ENCODE measurements at places on chromosomes 12 and 14.

- no peak for DNase-seq
- no peak overlapping the region for H3K27ac ChIP-seq
- H3K27me3 ChIP-seq = peaks cover 22% of the 10 kb centered on the region
- H3K4me1 ChIP-seq = no peaks in the 10 kb centered on the region
- no peaks in the 10 kb centered on the region for H3K36me3 ChIP-seq
Measured at GRCh38 chr12:101238800-101239329, 28.8 kb upstream of the SLC5A8 start.

DNA sequence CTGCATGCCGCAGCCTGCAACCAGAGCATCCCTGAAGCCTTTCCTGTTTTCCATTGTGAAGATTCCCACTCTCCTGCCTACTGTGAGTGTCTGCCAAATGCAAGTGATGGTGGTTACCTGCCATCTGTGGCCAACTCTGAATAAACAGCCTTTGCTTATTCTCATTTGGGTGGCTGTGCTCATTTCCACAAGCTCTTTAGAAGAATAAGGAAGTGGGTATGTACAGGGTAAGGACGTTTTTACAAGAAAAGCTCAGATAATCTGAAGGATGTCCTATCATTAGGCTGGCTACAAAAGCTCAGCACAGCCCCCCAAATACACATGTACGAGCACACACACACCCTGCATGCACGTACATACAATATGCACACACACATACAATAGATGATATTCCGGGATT is 7.3 kb upstream of the RNASE1 start:
- H3K27me3 ChIP-seq = peaks cover 30% of the 10 kb centered on the region
- H3K4me1 ChIP-seq = no peaks in the 10 kb centered on the region
- no peak for DNase-seq
- H3K4me3 ChIP-seq = no peak overlapping the region

DNA sequence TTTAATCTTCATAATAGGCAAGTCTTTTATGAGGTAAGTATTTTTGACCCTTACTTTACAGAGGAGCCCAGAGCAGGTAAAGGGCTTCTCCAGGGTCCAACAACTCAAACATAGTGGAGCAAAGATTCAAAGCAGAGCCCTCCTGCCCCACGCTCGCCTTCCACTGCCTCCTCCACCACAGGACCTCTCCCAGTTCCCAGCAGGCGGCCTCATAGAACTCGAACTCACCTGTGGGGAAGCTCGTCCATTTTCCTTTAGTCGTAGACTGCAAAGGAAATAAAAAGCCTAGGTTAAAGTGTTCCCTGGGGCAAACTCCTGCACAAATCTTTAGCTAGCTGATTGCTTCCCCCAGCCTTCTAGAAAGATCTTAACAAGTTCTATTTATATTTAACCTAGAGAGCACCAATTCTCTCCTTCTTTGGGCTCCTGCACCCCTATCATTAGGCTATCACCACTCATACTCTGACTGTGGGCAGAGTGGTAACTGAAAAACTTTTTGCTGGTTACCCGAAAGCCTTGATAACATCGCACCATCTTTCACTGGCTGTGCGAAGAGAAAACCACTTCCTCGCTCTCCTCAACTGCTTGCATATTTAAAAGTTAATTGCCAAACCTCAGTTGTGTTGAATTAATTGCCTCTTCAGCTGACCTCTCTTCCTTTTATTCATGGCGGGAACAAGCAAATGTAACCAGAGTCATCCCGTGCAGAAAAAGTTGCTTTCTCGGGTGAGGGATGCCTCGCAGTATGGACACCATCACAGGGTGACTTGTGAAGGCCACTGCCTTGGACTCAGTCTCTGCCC is 299.6 kb downstream of the DPF3 start:
- peaks cover 40% of the 10 kb centered on the region for H3K4me1 ChIP-seq
- no peak overlapping the region for H3K27ac ChIP-seq
- peak; percentile 46 for DNase-seq
- peaks cover 39% of the 10 kb centered on the region for H3K27me3 ChIP-seq
- peak overlapping the region; percentile 79 for H3K4me3 ChIP-seq

DNA sequence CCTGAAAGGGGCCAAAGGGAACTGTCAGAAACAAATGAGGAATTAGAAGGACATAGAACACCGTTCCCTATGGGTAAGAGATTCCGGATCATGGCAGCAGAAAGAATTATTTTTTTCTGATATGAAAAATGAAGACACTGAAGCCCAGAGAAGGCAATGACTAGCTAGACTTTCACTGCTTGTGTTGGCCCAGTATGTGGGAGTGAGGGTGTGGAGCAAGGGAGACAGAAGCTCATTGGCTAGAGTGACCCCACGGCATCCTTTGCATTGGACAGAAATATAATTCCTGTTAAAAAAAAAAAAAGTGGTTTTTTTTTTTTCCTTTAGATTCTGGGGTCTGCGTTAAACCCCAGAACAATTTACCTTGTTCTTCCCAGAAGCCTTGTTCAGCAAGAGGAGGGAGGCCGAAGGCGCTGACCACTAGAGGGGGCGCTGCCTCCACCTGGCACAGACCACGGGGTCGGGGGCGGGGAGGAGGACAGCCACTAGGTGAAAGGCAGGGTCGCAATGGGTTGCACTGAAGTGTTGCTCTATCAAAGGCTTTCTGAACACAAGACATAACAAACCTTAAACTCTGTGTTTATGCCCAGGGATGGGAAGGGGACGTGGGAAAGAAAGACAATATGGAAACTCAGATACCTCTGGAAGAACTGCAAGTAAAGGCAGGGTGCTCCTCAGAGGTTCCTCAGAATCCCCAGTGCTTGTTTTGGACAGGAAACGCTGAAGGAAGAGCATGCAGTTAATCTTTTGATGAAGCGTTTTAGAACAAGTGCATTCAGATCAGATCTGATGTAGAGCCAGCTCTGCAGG is 156.8 kb downstream of the KCNA5 start:
- no peak overlapping the region for H3K27ac ChIP-seq
- H3K4me3 ChIP-seq = no peak overlapping the region
- no peaks in the 10 kb centered on the region for H3K4me1 ChIP-seq
- no peak for DNase-seq
- no peaks in the 10 kb centered on the region for H3K36me3 ChIP-seq
- peaks cover 34% of the 10 kb centered on the region for H3K27me3 ChIP-seq

DNA sequence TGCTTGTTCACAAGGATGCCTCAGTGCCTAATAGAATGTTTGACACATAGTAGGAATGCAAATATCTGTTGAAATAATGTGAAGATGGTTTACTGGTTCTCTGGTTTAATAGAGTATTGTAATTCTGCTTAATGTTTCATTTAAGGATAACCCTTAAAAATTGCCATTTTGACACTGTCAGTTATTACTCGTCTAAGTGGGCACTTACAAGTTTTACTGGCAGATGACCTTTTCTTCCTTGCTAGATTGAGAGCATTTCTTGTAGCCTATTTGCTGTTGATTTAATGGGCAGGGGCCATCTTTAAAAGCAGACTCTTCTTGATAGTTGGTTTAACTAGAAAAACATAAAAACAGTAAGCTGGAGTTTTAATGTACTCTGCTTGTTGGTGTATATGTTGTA is 1.9 kb downstream of the TMEM263 start:
- peak overlapping the region; percentile 99 for H3K27ac ChIP-seq
- peak overlapping the region; percentile 98 for H3K4me3 ChIP-seq
- peaks cover 15% of the 10 kb centered on the region for H3K4me1 ChIP-seq
- no peaks in the 10 kb centered on the region for H3K27me3 ChIP-seq
- peaks cover 25% of the 10 kb centered on the region for H3K36me3 ChIP-seq

DNA sequence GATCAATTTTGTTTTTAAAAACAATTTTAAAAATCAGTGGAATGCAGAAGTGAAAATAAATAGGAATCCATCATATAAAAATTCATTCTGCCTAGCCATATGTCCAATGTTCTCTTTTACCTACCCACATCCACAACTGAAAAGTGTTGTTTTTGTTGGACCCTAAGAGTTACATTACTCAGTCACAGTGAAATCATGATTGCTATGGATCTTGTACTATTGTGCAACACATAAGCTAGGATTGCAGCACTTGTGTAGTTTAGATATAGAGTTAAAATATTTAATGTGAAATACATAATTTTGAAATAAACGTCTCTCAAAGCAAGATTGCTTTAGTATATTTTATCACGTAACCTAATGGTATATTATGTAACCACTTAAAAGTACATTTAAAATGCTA is 213.3 kb upstream of the CLEC14A start:
- no peaks in the 10 kb centered on the region for H3K27me3 ChIP-seq
- H3K4me3 ChIP-seq = no peak overlapping the region
- no peaks in the 10 kb centered on the region for H3K4me1 ChIP-seq
- no peak for DNase-seq
- no peaks in the 10 kb centered on the region for H3K36me3 ChIP-seq
- H3K27ac ChIP-seq = no peak overlapping the region

DNA sequence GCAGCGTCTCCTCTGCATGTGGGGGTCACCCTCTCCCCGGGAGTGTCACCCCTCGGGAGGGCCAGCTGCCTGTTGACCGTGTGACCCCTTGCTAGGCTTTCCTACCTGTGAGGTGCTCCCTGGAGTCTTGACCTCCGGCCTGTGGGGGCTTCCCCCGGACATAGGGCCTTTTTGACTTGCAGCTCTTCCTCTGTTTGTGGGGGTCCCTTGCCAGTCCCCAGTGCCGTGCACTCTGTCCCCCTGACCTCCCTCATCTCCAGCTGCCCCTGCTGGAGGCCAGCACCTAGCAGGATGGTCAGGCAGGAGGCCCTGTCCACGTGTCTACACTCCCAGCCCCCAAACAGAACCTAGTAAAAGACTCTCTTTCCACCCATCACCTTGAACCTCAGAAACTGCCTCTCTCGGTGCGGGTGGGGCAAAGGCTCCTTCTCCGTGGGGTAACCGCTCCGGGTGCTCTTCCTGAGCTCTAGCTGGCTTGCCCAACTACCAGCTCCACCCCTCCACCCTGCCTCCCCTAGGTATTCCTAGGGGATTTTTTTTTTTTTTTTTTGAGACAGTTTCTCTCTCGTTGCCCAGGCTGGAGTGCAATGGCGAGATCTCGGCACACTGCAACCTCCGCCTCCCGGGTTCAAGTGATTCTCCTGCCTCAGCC is 810 bp downstream of the AACS start:
- peak overlapping the region; percentile 62 for H3K4me3 ChIP-seq
- H3K36me3 ChIP-seq = peaks cover 4% of the 10 kb centered on the region
- peaks cover 23% of the 10 kb centered on the region for H3K4me1 ChIP-seq

DNA sequence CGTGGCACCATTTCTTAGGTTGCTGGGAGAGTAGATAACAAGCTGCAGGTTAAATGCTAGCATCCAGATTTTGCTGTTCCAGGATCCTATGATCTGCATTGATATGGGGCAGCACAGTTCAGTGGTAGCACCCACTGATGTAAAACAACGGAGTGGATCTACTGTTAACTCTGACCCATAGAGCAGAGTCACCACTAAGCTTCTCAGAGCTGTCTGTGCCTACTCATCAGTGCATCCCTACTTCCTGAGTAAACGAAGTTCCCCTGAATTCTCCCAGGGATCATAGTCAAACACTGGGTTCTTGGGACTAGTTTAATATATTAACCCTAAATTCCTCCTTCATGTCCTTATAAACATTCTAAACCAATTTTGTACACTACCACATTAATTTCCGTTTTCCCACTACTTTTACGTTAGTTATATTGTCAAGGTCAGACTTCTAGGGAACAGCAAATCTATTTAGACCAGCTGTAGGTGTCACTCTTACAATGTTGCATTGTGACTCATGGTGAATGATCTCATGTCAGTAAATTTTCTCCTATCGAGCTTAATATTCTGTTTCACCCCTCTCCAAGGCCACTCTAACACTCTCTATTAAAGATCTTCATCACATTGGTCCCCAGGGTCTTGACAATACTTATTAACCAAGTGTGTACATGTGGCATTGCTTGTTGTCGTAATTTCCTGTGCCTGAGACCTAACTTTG is 10.3 kb downstream of the RERGL start:
- H3K4me3 ChIP-seq = no peak overlapping the region
- no peaks in the 10 kb centered on the region for H3K27me3 ChIP-seq
- H3K27ac ChIP-seq = no peak overlapping the region
- H3K36me3 ChIP-seq = no peaks in the 10 kb centered on the region

- peaks cover 76% of the 10 kb centered on the region for H3K27me3 ChIP-seq
- no peak overlapping the region for H3K4me3 ChIP-seq
- no peak for DNase-seq
- no peaks in the 10 kb centered on the region for H3K36me3 ChIP-seq
- no peak overlapping the region for H3K27ac ChIP-seq
Measured at GRCh38 chr12:2145433-2145998, 92.7 kb downstream of the CACNA1C start.

DNA sequence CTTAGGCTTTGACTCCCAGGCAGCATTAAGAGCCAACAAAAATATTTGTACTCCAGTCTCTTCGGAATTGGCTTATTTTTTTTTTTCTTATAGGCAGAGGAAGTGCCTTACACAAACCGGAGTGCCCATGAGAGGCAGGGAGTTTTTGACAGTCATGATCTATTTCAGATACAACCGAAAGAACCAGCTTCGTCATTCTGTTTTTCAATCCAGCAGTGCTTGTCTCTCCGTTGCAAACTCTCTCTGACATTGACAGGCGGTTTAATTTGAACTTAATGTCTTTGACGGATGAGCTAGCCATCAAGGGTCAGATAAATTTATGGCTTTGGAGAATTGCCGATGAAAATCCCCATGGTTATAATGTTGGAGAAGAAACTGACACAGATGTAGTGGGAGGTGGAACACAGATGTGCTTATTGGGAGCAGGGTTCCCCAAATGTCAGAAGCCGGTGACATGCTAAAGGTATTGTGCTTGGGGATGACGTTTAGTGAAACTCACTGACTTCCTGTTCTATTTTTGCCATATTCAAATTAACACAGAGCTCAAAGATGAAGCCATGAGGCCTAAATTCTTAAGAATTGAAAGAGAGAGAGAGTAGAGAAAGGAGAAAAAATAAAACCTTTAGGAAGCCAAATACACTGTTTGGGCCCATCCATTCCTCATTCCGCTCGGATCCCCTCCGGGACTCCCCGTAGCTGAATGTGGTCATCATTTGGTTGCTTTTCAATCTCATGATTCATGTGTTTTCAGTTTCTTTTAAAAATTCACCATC is 59.7 kb downstream of the PLXNC1 start:
- peaks cover 47% of the 10 kb centered on the region for H3K4me1 ChIP-seq
- peak overlapping the region; percentile 84 for H3K4me3 ChIP-seq
- H3K27ac ChIP-seq = peak overlapping the region; percentile 94
- H3K36me3 ChIP-seq = peaks cover 10% of the 10 kb centered on the region
- no peaks in the 10 kb centered on the region for H3K27me3 ChIP-seq

GRCh38 chr14:88995437-88996198 is 171.2 kb downstream of the TTC8 start:
- H3K4me1 ChIP-seq = no peaks in the 10 kb centered on the region
- H3K4me3 ChIP-seq = no peak overlapping the region
- H3K36me3 ChIP-seq = no peaks in the 10 kb centered on the region
- H3K27ac ChIP-seq = no peak overlapping the region
- peaks cover 52% of the 10 kb centered on the region for H3K27me3 ChIP-seq

- DNase-seq = no peak
- no peak overlapping the region for H3K4me3 ChIP-seq
- H3K27me3 ChIP-seq = no peaks in the 10 kb centered on the region
- H3K4me1 ChIP-seq = peaks cover 9% of the 10 kb centered on the region
Measured at GRCh38 chr12:45327823-45328383, 112.0 kb downstream of the ANO6 start.

GRCh38 chr12:98595243-98595988 is 1.9 kb downstream of the SLC25A3 start:
- DNase-seq = peak; percentile 7
- H3K36me3 ChIP-seq = peaks cover 66% of the 10 kb centered on the region
- peak overlapping the region; percentile 98 for H3K27ac ChIP-seq
- peak overlapping the region; percentile 93 for H3K4me3 ChIP-seq
- H3K27me3 ChIP-seq = no peaks in the 10 kb centered on the region
- H3K4me1 ChIP-seq = peaks cover 29% of the 10 kb centered on the region
